Naive B cell (primary cell): ENCODE measurements at places on chromosomes 4 and X.

DNA sequence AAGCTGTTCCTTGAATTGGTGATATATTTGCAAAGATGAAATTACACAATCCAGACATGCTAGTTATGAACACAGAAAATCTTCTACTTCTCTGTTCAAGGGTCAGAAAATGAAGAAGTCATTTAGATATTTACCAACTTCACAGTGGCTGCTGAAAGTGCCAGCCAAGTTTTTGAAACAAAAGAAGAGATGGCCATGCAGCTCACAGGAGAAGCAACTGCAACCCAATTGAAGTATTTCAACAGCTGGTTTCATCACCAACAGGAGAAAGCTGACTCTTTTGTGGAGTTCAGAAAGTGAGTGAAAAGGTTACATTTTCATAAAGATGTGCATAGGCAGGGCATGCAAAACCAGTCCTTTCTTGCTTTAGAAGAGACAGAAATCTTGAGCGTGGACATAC lies 70.1 kb upstream of the LSM6 start:
- DNase-seq = no peak

- DNase-seq = no peak
Observed at GRCh38 chrX:40683245-40683644, 35.9 kb upstream of the CXorf38 start.

- no peak for DNase-seq
Observed at GRCh38 chrX:53442322-53442631, 8.1 kb upstream of the HSD17B10 start.

- DNase-seq = no peak
Observed at GRCh38 chr4:133151691-133152329, 2.7 kb downstream of the PCDH10 start.

- no peak for DNase-seq
Observed at GRCh38 chr4:78040431-78040830, 16.7 kb upstream of the FRAS1 start.

DNA sequence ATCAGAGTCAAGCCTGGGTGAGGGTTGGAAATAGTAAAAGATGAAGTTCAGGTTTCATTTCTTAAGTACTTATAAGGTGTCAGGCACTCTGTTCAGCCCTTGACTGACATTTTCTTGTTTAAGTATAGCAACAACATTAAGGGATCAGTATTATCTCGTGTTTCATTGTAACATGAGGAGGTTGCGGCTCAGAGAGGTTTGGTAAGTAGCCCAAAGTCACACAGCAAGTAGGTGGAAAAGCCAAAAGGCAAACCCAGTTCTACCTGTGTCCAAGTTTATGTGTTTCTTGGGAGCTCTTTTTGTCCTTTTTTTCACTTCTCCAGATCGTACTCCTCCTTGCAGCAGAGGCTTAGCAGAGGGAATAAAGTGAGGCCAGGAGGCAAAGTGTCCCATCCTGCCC lies 337.5 kb upstream of the KLF3 start:
- DNase-seq = no peak

GRCh38 chr4:140652601-140653000 lies 83.8 kb upstream of the UCP1 start:
- DNase-seq = no peak

GRCh38 chrX:110146521-110146920 lies 143.6 kb downstream of the TMEM164 start:
- DNase-seq = peak; percentile 30

- no peak for DNase-seq
Observed at GRCh38 chrX:120781403-120781802, 94.3 kb downstream of the CT47B1 start.

DNA sequence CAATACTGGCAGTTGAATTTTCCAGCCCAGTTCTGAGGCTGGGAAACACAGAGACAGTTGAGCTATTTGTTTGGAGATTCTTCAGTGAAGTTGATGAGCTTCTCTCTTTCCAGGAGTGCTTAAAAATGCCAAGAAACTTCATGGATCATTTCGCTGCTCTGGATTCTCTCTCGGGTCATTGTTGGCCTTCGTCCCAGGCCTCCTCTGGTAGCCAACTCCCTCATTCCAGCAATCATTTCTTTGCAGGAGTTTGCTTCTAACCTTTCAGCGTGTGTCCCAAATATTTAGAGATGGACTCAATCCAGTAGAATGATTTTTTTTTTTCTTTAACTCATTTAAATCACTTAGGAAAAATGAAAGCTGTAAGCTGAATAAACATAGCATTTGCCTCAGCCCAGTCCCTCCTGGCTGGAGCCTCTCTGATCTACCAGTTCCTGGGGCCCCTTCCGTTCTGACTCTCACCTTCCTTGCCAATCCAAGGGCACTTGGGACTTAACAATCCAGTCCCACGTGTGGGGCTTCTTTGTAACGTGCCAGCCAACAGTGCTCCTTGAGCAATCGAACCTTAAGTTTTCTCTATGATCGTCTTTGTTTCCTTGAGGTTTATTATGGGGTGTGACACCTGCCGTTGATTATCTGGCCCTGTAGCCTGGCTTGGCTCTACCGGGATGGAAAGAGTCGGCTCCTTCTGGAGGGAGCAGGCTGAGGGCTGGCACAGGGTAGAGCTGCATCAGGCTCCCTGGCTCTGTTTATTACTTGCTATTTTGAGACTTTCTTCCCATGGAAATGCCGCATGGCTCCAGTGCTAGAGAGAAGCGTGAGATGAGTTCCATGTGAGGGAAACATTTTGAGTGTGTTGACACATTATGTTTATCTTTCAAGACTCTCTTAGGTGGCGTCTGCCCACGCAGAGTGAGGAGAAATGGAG lies 80.4 kb upstream of the GPC4 start:
- DNase-seq = no peak

GRCh38 chr4:5705647-5706320 lies 2.6 kb downstream of the EVC2 start:
- no peak for DNase-seq

DNA sequence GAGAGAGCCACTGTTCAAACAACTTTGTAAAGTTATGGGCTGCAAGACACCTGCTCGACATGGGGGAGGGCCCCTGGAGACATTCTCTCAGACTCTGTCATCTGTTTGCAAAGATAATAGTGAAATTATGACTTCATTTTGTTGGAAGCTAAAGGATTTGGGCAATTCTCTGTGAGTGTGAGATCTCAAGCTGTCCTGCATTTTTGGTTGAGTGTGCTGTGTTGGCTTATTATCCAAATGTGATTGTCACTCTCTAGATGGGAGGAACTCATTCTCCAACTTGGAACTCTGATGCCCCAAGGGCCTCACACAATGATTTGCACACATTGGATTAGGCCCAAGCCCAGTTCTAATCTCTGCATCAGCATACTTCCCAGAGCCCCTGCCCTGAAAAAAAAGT lies 63.7 kb downstream of the STK32B start:
- no peak for DNase-seq

DNA sequence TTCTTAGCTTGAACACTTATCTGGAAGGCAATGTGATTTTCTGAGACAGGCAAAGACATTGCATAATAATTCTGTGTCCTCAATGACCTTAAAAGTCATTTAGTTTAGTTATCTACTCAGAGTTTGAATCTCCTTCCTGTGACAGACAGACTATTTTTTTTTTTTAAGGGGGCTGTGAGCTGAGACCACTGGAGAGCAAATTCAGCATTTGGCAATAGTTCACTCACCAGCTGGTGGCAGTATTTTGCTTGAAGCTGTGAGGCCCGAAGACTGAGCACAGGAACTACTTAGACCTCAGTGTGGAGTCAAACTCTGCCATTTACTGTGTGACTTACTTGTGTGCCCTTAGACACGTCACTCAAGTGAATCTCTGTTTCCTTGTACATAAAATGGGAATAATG lies 22.9 kb upstream of the CPE start:
- no peak for DNase-seq

DNA sequence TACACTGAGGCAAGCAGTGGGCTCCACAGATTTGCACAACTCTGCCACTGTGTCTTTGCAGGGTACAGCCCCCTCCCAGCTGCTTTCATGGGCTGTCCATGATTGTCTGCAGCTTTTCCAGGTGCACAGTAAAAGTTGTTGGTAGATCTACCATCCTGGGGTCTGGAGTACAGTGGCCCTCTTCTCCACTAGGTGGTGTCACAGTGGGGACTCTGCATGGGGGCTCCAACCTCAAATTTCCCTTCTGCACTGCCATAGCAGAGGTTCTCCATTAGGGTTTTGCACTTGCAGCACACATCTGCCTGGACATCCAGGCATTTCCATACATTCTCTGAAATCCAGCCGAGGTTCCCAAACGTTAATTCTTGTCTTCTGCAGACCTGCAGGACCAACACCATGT lies 1002.3 kb downstream of the FAM133A start:
- no peak for DNase-seq
